ENCODE measurements at places on chromosomes 2 and 18. TPM values are rescaled to one million over a fixed set of nuclear protein-coding genes. Genes with fewer than 3 reads are reported as not detected.

DNA sequence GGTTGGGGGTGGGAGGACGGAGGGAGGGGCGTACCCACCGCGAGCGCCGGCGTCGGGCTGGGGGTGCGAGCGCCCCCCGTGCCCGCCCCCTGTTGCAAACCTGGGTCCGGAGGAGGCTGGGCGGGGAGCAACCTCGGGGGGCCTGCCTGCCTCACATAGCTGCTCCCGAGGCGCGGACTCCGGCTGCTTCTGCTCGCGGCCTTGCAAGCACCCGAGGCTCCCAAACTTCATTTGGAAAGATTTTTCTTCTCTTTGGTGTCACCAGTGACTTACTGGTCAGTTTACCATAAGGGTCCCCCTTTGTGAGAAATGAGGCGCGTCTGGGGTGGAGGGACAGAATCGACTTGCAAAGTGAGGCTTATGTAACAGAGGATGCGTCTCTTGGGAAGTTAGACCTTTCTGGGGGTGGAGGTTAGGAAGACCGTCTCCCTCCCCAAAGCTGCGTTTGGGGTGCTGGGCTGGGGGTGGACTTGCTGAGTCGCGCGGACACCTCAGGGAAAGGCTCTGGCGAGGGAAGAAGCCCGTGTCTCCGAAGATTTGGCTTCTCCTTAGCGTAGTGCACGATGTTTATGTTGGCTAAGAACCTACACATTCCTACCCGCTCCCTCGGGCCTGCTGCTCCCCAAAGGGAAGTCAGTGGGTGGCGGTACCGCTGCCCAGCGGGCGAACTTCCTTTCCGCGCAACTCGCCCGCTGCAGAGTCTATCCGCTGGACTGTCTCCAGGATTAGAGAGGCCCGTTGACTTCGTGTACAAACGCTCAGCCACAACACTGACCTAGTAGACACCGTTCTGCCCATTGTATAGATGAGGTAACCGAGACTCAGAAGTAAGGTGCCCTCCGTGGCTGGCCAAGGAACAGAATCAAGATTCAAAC, 559 bp downstream of the TMEM37 start:
- DNase-seq, result no peak

GRCh38 chr18:70371908-70372307, 83.1 kb downstream of the SOCS6 start:
- DNase-seq, result no peak

- no peak for DNase-seq
Observed at GRCh38 chr2:142722569-142722968, 154.9 kb upstream of the KYNU start.

- DNase-seq, result no peak
Observed at GRCh38 chr2:88827821-88828220, 136.3 kb downstream of the RPIA start.

GRCh38 chr18:70288171-70288850, 534 bp upstream of the SOCS6 start:
- DNase-seq, result no peak

GRCh38 chr2:224133387-224133786, 94.3 kb upstream of the SERPINE2 start:
- no peak for DNase-seq

GRCh38 chr18:48252525-48252924, 156.7 kb downstream of the ZBTB7C start:
- DNase-seq, result no peak

- DNase-seq, result no peak
Observed at GRCh38 chr2:26542194-26542455, 64.2 kb upstream of the OTOF start.

DNA sequence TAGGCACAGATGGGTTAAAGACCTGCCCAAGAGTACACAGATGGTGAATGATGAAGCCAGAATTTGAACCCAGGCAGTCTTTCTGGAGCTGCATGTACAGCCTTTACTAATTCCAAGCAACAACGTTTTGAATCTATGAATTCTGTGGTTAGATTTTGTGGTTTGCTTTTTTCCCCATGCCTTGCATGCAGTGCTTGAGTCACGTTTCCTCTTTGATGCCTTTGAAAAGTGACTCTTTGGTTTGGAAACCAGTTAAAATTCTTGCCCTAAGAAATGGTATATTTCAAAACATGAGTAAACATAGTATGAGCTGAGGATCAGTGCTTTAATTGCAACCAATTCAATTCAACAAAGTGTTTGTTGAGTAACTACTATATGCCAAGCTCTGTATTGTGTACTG, 48.2 kb upstream of the PPM1B start:
- DNase-seq, result peak; percentile 86

GRCh38 chr2:56505885-56506284, 322.1 kb downstream of the CCDC85A start:
- DNase-seq, result no peak

GRCh38 chr2:186882511-186883071, 33.6 kb upstream of the ZSWIM2 start:
- DNase-seq, result no peak

GRCh38 chr2:6828299-6828584, 37.5 kb downstream of the CMPK2 start:
- no peak for DNase-seq

DNA sequence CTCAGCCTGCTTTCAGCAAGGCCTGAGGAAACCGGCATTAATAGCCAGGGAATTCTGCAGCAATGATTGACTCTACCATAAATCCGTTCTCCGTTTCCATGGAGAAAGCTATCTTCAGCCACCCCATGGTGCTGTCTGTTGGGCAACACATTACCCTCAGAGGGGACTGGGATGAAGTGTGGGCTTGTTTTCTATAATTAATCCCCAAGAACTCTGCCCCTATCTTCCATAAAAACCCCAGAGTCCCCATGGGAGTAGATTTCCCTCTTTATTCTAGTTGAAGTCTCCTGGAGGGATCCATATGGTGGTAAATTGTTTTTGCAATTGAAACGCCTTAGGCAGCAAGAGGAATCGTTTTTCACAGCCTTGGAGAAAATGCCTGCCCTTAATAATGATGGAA, 9.2 kb downstream of the G6PC2 start:
- DNase-seq, result no peak

GRCh38 chr18:9861933-9862332, 23.8 kb upstream of the TXNDC2 start:
- no peak for DNase-seq

DNA sequence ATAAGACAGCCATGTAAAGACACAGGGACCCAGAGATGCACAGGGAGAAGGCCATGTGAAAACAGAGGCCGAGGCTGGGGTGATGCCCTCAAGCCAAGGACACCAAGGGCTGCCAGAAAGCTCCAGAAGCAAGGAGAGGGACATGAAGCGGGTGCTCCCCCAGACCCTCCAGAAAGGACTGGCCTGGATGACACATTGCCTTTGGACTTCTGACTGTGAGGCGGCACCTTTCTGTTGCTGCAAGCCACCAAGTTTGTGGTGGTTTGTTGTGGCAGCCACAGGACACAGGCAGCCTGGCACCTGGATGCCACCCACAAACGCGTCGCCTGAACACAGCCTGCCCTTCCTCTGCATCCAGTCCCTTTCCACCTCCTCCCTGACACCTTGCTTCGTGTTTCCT, 67.1 kb downstream of the RHOB start:
- DNase-seq, result no peak

GRCh38 chr2:11346023-11346482, 1.6 kb upstream of the ROCK2 start:
- DNase-seq, result no peak

DNA sequence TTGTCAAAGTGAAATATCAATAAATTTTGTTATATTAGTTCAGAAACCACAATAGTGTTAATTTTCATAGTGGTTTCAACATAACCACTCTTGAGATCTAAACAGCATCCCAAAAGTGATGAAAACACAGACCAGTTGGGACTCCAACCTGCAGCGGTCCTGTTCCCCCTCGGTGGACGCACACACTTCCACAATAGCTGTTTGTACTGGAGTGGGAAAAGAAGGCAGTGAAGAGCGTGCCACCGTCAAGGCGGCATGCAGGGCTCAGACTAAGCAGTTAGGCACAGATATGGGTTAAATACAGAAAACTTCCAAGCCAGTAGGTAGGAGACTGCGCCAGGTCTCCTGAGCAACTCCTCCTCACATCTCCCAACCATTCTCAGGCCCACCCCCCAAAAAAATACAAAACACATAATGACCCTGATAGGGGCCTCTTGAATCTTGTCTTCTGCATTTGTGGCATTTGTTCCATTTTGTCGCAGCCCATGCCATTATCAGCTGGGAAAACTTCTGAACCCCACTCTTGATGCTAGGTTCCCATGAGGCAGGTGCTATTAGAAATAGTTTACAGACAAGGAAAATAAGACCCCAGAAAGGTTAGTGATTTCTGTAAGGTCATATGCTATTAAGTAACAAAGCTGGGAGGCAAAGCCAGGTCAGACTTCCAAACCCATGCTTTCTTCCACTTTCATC, 57.7 kb downstream of the GORASP2 start:
- DNase-seq, result no peak

DNA sequence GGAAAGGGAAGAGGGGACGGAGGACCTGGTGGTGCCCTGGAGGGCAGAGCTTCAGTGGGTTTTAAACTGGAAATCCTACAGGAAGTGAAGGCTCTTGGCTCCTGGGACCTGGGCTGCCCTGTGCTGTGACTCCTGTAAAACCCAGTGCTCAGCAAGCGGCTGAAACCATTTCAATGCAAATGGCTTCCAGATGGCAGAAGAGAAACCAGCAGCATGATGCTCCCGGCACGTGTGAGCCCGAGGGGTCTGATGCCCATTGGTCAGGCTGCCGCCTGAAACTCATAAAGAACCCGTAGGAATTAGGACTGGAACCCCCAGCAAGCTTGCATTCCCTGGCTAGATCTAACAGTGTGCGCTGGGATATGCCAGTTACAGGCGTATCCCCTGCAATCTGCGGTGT, 109.2 kb upstream of the THOC1 start:
- no peak for DNase-seq

GRCh38 chr2:11679016-11679415, 9.0 kb upstream of the NTSR2 start:
- no peak for DNase-seq

- no peak for DNase-seq
Observed at GRCh38 chr2:159185401-159186130, 100.9 kb downstream of the WDSUB1 start.

GRCh38 chr2:176490061-176490861, 221.0 kb downstream of the MTX2 start:
- no peak for DNase-seq

DNA sequence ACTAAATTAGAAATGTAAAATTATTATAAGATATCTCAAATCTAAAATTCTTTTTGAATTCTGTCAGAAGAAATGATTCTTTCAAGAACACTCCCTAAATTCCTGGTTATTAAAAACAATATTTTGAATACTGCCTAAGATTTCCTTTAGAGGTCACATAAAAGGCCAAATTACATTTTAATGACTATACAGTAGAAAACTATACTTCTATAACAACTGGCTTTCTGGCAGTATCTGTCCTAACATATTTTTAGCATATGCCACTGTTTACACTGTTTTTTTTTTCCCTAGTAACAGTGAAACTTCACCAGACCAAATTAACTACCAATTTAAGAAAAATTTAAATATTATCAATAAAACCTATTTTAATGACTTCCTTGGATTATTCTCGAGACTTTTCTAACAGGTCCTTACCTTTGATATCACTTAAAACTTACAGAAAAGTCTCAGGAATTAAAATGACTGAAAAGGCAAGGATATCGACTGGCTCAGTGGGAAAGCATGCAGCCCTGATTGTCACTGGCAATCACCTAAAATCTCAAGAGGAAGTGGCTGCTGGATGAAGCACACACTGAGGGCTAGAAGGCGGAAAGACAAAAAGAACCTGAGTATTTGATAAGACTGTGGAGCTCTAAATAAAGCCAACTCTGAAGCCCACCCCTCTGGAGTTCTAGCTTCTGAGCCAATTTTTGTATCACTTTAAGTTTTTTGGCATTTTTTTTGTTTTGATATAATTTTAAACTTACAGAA, 59.6 kb downstream of the SPIRE1 start:
- no peak for DNase-seq

GRCh38 chr2:141923657-141924056, 207.2 kb downstream of the LRP1B start:
- DNase-seq, result peak; percentile 78

DNA sequence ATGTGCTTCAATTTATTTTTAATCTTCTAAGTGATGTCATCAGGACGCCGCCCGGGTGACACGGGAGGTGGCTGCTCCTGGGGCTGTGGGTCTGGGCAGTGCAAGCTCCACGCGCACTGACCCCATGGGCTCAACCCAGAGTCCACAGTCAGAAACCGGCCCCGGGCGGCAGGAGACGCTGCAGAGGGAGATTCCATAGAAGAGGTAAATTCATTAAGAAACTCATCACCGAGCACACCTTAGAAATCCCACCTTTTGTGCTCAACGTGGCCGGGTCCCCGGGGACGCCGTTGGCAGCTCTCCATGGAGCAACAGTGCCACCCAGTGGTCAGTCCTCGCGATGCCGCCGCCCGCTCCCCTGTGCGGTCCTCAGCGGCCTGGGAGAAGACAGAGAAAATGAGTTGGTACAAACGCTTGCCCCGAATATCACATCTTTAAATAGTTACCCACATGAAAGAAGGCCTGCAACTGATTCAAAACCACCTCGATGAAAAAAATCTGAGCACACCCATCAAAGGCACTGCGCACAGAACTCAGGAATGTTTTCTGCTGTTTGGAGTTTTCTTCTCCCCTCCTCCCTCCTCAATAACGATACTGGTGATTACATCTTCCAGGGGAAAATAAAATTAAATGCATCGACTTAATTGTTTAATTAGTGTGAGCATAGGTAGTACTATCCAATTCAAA, 92.6 kb downstream of the CMPK2 start:
- peak; percentile 6 for DNase-seq

DNA sequence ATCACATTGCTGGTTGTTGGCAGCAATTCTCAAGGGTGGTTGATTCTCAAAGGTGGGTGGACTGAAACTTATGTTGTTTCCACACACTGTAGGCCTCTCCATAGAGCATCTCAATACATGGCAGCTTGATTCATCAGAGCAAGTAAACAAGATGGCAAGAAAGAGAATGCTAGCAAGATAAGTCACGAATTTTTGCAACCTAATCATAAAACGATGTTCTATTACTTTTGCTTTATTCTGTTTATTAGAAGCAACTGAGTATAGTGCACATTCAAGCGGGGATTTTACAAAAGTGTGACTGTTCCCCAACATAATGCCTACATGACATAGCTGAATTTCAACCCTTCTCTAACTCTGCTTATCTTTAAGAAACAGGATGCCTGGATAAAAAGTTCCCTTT, 136.2 kb downstream of the CCDC178 start:
- no peak for DNase-seq

- no peak for DNase-seq
Observed at GRCh38 chr2:231699006-231699405, 9.3 kb upstream of the PTMA start.

The WDR54 gene
- total RNA-seq, result 45.3 TPM

The CD8B gene
- not detected for total RNA-seq

The CNTNAP5 gene
- total RNA-seq, result not detected

The CHRNG gene
- total RNA-seq, result not detected

The HMSD gene
- total RNA-seq, result not detected

The CPO gene
- total RNA-seq, result not detected

The ASB18 gene
- total RNA-seq, result not detected

The EDAR gene
- 2.2 TPM for total RNA-seq

The ZC3H8 gene
- 13.8 TPM for total RNA-seq

The UGT1A7 gene
- 0.83 TPM for total RNA-seq

The GPBAR1 gene
- 0.83 TPM for total RNA-seq

The IL1R2 gene
- 1.0 TPM for total RNA-seq

All from mammary epithelial cell (primary cell).